Activated naive CD8-positive, alpha-beta T cell treated with anti-CD3 and anti-CD28 coated beads, Interleukin-2, amount 10 ng/mL, durations not matched to agents 7 days and 5 days (primary cell): ENCODE measurements at places on chromosomes 1 and 21. TPM values are rescaled to one million over a fixed set of nuclear protein-coding genes. Genes with fewer than 3 reads are reported as not detected.
A peak's percentile ranks its signal among the peaks of the same experiment; 100 is the strongest.

- no peaks in the 10 kb centered on the region for H3K27me3 ChIP-seq
- peaks cover 5% of the 10 kb centered on the region for H3K4me1 ChIP-seq
- no peak overlapping the region for H3K27ac ChIP-seq
- no peak for DNase-seq
- no peaks in the 10 kb centered on the region for H3K36me3 ChIP-seq
Observed at GRCh38 chr1:1120866-1121591, 5.1 kb upstream of the C1orf159 start.

DNA sequence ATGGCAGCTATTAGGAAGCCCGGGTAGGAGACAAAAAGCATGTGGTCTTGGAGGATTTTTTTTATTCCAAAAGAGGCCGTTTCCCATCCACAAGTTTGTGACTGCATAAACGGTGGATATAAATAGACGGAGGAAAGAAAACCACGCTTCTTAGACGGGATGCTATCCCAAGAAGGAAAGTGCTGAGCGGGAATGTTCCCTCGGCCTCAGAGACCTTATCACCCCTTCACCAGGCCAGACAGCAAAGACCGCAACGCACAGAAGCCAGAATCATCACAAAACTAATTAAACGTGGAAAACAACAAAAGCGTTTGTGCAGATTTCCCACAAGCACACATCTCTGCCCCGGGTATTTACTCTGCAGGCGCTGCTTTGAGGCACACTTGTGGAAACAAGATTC is 43.2 kb downstream of the HLCS start:
- H3K27ac ChIP-seq = no peak overlapping the region
- DNase-seq = no peak
- peaks cover 3% of the 10 kb centered on the region for H3K4me1 ChIP-seq
- H3K36me3 ChIP-seq = no peaks in the 10 kb centered on the region

- no peaks in the 10 kb centered on the region for H3K27me3 ChIP-seq
- no peak overlapping the region for H3K4me3 ChIP-seq
- no peak overlapping the region for H3K27ac ChIP-seq
- H3K36me3 ChIP-seq = peaks cover 25% of the 10 kb centered on the region
- no peak for DNase-seq
Observed at GRCh38 chr1:3871451-3871805, 14.2 kb downstream of the DFFB start.

- H3K36me3 ChIP-seq = no peaks in the 10 kb centered on the region
- peaks cover 66% of the 10 kb centered on the region for H3K27me3 ChIP-seq
- H3K4me1 ChIP-seq = peaks cover 4% of the 10 kb centered on the region
- no peak overlapping the region for H3K27ac ChIP-seq
- no peak overlapping the region for H3K4me3 ChIP-seq
Observed at GRCh38 chr1:28813931-28814465, 2.0 kb downstream of the OPRD1 start.

DNA sequence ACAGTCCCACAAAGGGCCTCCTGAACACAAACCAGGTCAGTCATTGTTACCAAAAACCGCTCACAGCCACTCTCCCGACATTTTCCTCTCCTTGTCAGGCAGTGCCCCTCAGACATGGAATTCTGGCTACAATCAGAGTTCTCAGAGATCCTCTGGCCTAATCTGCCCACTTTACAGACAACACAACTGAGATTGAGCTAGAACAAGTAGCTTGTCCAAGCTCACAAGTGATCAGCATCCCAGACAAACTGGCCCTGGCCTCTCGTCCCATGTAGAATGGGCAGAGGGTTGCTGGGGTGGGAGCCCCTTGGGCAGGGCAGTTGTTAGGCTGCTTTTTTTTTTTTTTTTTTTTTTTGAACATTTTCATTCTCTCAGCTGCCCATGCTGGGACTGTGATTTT is 57.2 kb downstream of the KCNN3 start:
- peaks cover 13% of the 10 kb centered on the region for H3K4me1 ChIP-seq
- H3K27ac ChIP-seq = no peak overlapping the region
- DNase-seq = no peak
- no peaks in the 10 kb centered on the region for H3K36me3 ChIP-seq
- peaks cover 2% of the 10 kb centered on the region for H3K27me3 ChIP-seq

GRCh38 chr1:47388030-47388890 is 27.8 kb upstream of the FOXE3 start:
- no peak overlapping the region for H3K4me3 ChIP-seq
- no peaks in the 10 kb centered on the region for H3K36me3 ChIP-seq
- peaks cover 18% of the 10 kb centered on the region for H3K27me3 ChIP-seq
- H3K27ac ChIP-seq = no peak overlapping the region
- H3K4me1 ChIP-seq = no peaks in the 10 kb centered on the region
- no peak for DNase-seq

DNA sequence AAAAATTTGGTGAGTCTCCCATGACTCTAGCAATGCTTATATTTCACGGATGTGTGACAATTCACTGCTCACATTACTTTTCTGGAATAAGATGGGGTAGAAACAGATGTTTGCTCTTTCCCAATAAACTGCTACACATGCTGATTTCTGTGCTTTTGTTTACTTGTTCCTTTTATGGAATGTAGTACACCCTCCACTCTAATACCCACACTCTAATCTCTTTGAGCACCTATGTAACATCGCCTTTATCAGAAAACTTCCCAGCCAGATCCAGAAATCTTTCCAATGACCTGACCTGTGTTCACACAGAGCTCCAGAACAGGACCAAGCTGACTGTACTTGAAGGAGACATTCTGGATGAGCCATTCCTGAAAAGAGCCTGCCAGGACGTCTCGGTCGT is 4.2 kb downstream of the HSD3B2 start:
- no peaks in the 10 kb centered on the region for H3K4me1 ChIP-seq
- no peaks in the 10 kb centered on the region for H3K36me3 ChIP-seq
- no peak for DNase-seq
- no peak overlapping the region for H3K27ac ChIP-seq
- H3K4me3 ChIP-seq = no peak overlapping the region

DNA sequence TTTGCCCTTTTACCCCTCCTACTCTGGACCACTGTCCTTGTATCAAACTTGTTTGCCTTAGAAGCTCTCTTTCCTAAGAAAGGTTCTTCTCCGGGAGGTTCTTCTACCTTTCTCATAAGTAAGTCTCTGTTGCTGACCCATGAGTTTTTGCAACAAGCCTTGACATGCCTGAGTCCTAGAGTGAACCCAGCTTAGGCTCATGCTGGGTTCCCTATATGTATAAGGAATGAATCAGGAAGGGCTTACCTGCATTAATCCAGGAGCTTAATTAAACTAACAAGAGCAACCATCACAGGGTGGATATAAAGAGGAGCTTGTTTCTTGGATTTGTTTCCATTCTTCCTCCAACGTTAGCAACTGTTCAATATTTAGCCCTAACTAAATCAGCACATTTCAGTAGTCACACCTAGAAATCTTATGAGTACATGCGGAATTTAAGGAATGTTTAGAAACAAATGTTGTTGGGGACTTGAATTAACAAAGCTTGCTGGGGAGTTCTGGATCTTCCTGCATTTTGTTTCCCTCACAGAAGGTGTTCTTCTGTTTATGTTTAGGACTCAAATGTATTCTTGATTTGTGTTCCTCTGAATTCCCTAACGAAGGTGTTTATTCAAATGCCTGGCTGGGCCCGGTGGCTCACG is 64.3 kb upstream of the RAB3GAP2 start:
- H3K4me3 ChIP-seq = no peak overlapping the region
- H3K27me3 ChIP-seq = no peaks in the 10 kb centered on the region
- no peaks in the 10 kb centered on the region for H3K4me1 ChIP-seq
- no peaks in the 10 kb centered on the region for H3K36me3 ChIP-seq

- H3K36me3 ChIP-seq = no peaks in the 10 kb centered on the region
- no peak for DNase-seq
- no peaks in the 10 kb centered on the region for H3K4me1 ChIP-seq
- no peak overlapping the region for H3K27ac ChIP-seq
Observed at GRCh38 chr1:159473335-159473734, 33.8 kb downstream of the OR10J1 start.

DNA sequence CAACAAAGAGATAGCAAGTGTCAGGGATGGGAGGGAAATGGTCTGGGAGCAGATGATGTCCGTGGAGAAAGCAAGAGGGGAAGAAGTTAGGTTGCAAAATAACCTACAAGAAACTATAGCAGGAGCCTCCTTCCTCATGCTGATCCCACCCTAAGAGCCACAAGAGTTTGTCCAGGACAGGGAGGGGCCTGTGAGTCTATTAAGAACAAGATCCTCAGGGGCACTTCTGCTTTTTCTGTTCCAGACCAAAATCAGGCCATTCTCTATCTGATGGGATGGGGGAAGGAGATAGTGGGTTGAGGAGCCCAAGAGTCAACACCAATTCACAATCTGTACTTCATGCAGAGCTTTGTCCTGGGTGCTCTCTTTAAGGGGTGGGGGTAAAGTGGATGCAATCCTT is 7.7 kb upstream of the ATP1A4 start:
- H3K36me3 ChIP-seq = no peaks in the 10 kb centered on the region
- no peaks in the 10 kb centered on the region for H3K4me1 ChIP-seq
- DNase-seq = no peak
- no peak overlapping the region for H3K4me3 ChIP-seq
- peaks cover 22% of the 10 kb centered on the region for H3K27me3 ChIP-seq

DNA sequence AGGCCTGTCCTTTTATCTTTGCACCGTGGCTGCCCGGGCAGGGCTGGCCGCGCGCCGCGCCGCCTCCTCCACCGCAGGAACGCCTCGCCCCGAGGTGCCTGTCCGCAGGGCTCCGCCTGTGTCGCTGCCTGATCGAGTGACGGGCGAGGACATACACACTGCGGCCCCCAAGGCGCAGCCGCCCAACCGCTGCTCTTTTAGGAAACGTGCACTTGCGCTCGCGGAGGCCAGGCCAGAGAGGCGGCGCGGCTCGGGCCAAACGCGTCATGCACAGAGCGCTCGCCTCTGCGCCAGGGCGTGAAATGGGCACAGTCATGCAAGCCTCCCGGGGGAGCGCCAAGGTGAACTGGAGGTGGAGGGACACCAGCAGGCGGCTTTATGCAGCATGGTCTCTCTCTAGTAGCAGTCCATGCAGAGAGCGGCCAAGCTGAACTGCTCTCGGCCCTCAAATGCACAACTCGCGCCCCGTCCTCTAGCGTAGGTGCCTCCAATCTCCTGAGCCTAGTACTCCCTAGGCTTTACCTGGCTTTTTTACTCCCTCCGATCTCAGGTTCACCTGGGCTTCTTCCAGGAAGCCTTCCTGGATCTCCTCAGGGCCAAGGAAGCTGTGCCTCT is 12.9 kb downstream of the TRABD2B start:
- H3K4me1 ChIP-seq = peaks cover 2% of the 10 kb centered on the region
- H3K27ac ChIP-seq = no peak overlapping the region

DNA sequence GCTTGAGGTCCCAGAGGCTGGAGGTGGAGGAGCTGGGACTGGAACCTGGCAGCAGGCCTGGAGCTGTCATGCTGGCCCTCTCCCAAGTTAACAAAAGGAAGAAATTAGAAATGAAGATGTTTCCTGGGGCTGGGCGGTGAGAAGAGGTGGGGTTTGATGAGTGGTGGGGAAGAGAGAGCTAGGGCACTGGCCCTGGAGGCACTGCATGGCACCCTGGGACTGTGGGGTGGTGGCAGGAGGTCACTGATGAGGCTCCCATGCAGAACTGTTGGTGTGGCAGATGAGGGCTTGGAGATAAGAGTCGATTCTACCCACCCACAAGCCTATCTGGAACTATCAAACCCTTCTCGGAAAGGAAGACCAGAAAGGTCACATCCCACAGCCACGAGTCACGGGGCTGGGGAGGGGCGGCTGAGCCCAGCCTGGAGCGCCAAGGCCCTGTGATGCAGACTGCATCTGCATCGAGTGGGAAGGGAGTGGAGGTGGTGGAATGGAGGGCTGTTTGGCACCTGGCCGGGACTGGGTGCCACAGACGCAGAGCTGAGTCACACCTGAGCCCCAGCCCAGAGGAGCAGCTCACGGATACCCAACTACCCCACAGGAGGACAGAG is 29.4 kb downstream of the MRPL37 start:
- H3K4me1 ChIP-seq = peaks cover 18% of the 10 kb centered on the region
- peak overlapping the region; percentile 53 for H3K27ac ChIP-seq
- DNase-seq = no peak

DNA sequence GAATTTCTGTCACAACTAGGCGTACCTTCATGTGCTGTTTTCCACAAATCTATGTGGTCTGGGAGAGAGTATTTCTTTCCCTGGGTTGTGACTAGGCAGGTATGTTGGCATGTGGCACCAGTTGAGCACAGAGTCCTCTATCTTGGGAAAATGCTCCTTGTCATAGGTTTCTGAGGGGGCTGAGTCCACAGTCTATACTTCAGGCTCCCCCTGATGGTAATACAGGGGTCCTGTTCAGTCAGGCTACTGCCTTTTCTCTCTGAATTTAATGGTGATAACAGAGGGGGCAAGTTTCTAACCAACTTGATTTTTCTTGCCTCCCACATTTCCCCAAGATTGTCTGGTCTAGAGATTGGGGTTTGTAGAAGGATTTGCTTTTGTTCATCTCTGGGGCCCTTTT is 35.8 kb downstream of the VANGL1 start:
- no peaks in the 10 kb centered on the region for H3K27me3 ChIP-seq
- peaks cover 2% of the 10 kb centered on the region for H3K4me1 ChIP-seq
- no peak for DNase-seq
- no peak overlapping the region for H3K4me3 ChIP-seq
- H3K36me3 ChIP-seq = peaks cover 5% of the 10 kb centered on the region

DNA sequence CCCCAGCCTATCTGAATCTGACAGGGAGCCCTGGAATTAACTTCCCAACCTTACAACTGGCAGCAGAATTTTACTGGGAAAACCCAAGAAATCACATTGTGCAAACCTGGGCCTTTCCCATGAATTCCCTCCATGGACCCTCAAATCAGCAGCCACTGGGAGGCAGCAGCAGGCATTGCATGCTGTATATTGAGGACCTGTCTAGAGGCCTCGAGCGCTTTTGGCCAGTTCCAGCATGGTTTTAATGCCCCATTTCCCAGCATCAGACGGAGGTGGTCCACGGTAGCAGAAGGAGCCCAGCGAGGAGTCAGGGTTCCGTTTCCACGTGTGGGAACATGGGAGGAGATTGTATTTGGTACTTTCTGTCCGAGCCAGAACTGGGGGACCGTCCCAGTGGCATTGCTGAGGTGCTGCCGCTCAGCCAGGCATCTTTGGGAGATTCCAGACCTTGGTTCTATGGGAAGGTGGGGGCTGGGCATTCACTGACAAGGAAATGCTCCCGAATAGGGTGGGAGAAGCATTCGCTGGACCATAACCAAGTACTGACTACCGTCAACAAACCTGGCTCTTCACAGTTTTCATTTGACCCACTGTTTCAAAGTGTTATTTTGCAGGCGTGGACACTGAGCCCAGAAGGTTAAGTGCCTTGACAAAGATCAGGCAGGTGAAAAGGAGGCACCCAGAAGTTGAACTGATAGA is 15.9 kb downstream of the BMP8A start:
- no peak for DNase-seq
- no peak overlapping the region for H3K27ac ChIP-seq
- peaks cover 12% of the 10 kb centered on the region for H3K4me1 ChIP-seq
- H3K36me3 ChIP-seq = no peaks in the 10 kb centered on the region
- peaks cover 28% of the 10 kb centered on the region for H3K27me3 ChIP-seq

- no peaks in the 10 kb centered on the region for H3K27me3 ChIP-seq
- H3K27ac ChIP-seq = no peak overlapping the region
- peaks cover 2% of the 10 kb centered on the region for H3K4me1 ChIP-seq
- DNase-seq = no peak
Observed at GRCh38 chr1:93253516-93253915, 73.0 kb downstream of the CCDC18 start.

AMPD1 gene
- not detected for total RNA-seq

VANGL2 gene
- total RNA-seq = 0.06 TPM

KCNK2 gene
- not detected for total RNA-seq

REN gene
- total RNA-seq = not detected

SPRR2E gene
- total RNA-seq = not detected

CNTN2 gene
- total RNA-seq = not detected

GART gene
- 117 TPM for total RNA-seq

NGF gene
- not detected for total RNA-seq

AMIGO1 gene
- 8.2 TPM for total RNA-seq

DDAH1 gene
- total RNA-seq = not detected

GSTM5 gene
- not detected for total RNA-seq
